Neural progenitor cell (in vitro differentiated cells): ENCODE measurements at places on chromosomes 11 and 22.

- DNase-seq, result no peak
These were observed 336.1 kb upstream of the C11orf87 start for GRCh38 chr11:109085708-109086373.

DNA sequence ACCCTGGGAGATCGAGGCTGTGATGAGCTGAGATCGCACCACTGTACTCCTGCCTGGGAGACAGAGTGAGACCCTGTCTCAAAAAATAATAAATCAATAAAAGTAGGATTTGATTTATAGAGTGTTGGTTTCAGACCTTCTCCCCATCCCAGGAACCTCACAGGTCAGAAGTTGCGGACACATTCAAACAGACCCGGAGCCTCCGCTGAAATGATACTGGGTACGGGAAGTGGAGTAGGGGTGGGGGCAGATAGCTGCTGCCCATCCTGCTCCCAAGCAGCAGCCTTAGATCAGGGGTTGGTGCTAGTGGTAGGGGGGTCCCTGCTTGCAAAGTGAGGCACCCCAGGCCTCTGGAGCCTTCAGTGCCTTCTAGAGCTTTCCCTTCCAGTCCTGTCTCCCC, 7.8 kb downstream of the PRDM11 start:
- DNase-seq, result no peak

DNA sequence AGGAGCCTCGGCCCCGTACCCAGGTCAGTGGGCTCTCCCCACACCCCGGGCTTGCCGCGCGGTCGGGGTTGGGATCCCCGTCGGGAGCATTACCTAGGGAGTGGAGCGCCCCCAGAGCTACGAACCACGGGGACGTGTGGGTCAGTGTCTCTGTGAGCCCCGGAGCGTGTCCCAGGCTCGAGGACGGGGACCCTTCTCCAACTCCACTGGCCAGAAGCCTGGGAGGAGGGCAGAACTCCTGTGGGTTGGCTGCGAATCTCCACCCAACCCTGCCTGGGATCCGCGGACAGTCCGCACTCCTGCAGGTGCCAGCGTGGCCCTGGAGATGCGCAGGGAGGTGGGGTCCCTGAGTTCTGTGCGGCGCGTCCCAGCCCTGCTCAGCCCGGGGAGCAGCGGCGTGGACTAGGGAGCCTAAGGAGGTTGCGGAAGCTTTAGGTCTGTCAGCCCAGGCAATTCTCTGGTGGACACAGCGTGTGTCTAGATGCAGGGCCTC, 346 bp downstream of the PPFIBP2 start:
- peak; percentile 42 for DNase-seq

- DNase-seq, result no peak
These were observed 24.1 kb downstream of the FXYD6 start for GRCh38 chr11:117852309-117852708.

DNA sequence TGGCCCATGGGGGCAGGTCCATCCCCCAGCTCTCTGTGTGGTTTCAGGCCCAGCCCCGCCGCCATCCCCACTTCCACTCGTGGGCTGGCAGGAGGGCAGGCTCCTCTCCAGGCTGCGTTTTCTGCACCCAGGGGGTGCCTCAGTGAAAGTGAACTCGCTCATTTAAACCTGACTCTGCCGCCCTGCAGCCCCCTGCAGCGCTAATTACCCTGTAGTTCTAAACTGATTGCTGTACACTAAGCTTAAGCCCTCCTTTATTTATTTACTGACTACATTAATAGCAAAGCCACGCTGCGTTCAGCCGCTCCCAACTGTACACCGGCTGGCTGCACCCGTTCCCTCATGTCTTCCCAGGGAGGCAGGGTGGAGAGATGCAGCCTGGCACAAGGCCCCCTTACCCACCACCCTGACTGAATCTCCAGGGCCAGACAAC, 36.6 kb upstream of the NNMT start:
- DNase-seq, result no peak

- DNase-seq, result peak; percentile 48
These were observed 186.1 kb downstream of the SOX6 start for GRCh38 chr11:16169956-16170847.

DNA sequence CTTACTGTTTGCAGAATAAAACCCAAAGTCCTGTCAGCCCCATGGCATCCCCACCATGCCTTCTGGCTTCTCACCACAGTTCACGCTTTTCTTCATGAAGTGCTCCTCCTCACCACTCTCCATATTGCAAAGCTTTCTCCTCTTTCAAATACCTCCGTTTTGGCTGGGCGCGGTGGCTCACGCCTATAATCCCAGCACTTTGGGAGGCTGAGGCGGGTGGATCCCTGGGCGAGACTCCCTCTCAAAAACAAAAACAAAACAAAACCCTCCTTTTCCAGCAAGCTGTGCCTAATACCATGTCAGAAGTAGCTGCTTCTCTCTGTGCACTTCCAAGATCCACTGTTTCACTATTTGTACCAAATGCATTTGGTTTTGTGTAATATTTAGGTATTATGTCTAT, 6.7 kb downstream of the BACE1 start:
- DNase-seq, result no peak

DNA sequence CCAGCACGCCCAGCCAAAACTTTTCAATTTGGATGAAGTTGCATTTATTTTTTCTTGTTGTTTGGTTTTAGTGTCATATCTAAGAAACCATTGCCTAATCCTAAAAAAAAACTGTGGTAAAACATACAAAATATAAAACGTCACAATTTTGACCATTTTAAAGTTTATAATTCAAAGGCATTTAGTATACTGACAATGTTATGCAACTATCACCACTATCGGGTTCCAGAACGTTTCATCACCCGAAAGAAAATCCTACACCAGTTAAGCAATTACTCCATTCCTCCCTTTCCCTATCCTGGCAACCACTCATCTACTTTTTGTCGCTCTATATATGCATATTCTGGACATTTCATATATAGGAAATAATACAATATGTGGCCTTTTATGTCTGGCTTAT, 30.5 kb upstream of the PHOX2A start:
- DNase-seq, result no peak

DNA sequence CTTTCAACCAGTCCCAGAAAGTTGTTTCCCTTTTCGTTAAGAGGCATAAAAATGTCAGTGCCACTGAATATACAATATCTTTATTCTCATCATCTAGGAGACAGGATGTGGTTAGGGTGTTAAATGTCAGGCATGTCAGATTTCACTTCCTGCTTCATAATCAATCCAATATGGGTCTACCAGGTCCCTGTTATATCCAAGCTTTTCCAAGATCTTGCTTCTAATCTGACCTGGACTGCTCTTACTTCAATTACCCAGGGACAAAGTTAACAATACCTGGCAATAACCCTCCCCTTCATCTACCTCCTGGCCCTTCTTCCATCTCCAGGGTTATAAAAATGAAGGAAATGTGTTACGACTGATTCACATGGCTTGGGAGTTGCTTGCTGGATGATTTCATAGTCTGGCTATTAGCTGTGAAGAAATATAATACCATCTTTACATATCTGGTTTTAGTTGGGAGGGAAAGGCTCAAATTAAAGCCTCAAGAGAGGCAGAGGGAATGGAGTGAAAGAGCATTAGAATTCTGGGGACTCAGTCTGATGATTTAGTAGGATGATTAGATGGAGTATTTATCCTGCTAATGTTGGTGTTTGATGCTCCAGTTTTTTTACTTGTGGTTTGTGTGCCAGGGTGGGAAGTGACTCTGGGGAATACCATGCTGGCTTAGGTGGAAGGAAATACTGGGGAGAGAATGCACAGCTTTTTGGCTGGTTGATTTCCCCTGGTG, 534.3 kb downstream of the ETS1 start:
- DNase-seq, result no peak

DNA sequence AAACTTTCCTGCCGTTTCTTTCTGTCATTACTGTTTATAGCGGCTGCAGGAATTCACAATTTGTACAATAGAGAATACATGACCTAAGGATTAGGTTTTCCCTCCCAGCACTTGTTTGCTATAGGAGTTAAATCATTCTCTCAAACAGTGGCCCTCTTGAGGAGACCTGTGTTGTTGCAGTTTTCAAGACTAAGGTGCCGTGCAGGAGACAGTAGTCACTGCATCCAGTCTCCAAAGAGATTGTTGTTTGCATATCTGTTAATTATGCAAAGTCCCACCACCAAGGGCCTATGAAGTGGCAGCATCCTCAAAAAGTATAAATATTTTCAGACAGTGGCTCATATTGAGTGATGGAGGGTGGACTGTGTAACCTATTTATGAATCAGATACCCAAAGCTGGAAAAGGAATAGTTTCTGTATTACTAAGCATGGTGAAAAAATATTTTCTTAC, 2.3 kb downstream of the PRSS23 start:
- peak; percentile 77 for DNase-seq

- DNase-seq, result peak; percentile 88
These were observed at the start of gene CECR2 for GRCh38 chr22:17369439-17370025. Gene CECR2, plus strand, starts transcription at chr22:17369460. Its CDS starts 324 bp downstream, at chr22:17369784.

- no peak for DNase-seq
These were observed 62.7 kb downstream of the CD82 start for GRCh38 chr11:44627911-44628729.

DNA sequence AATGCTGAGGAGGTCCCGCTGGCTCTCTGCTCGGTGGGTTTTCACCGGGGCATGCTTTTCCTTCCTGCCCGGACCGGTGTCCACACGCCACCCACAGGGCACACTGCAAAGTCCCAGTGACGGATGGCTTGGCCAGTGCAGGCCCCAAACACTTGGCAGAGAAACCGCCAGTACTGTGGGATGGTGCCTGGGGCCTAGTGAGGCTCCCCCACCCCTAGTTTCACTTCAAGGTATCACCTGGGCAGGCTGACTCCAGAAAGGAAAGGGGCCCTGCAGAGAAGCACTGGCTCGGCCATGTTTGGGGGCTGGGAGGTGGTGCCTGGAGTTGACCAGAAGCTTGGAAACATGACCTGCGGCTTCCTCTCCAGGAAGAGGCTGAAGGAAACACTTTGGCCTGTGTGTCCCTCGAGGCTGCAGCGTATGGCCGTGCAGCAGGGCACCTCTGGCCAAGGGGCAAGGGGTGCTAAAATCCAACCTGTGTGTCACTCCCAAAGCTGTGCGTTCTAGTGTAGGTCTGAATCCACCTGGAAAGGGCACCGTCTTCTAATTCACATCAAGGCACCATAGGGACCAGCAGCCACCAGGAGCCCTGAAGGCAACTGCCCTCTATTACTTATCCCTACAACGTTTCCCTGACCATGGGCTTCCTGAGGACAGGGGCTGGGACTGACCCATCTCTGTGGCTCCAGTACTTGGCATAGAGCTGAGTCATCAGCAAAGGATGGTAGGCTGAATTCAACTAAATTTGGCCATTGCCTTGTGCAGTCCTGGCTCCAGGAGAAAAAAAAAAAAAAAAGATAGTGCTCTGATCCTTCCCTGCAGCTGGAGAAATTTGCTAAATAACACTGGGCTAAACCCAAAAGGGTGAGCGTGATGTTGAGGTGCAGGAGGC, 22.6 kb downstream of the TPBGL start:
- peak; percentile 1 for DNase-seq

DNA sequence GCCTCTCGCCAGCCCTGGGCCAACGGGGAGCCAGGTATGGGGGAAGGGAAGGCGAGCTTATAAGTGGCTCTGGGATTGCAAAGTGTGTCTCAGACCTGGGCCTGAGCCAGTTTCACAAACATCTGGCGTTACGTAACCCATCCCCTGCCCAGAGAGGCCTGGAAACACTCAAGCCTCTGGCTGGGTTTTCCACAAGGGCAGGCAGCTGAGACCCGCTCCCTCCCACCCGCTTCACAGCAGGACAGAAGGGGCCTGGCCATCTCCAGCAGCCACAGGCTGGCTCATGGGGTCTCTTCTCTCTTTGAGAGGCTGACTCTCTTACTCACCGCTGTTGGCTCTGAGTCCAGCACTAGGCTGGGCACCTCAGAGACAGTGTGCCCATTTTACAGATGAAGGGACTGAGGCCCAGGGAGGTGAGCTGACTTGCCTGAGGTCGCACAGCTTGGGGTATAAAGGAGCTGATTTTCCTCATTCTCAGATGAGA, 44.5 kb downstream of the TRIOBP start:
- peak; percentile 27 for DNase-seq

DNA sequence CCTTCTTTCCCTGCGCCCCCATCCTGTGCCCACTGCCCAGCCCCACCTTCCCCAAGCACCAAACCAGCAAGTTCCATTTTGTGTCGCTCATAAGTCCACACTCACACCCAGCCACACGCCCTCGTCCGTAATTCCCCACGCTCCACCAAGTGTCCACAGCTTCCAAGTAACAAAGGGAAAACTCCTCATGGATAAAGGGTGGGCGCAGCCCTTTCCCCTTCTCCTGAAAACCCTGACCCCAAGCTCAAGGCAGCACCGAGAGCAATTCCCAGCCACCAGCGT, 458 bp downstream of the FXYD6 start:
- no peak for DNase-seq

GRCh38 chr11:2671748-2672147, 28.0 kb downstream of the KCNQ1OT1 start:
- DNase-seq, result no peak

DNA sequence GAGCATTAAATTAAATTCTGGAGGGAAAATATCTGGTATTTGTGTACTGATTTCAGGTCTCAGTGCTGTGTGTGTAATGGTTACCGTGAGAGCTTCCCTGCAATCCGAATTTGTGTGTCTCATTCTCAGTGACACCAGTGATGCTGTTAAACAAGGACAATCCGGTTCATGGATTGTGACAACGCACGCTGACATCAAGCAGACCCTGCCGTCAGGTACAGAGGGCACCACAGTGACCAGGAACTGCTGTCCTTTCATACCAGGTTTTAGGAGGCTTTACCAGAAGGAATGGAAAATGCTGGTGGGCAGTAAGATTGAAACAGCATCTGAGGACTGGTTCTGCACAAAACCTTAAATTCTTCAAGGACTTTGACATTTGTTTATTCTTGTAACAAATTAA, 30.5 kb upstream of the PLET1 start:
- DNase-seq, result no peak

- no peak for DNase-seq
These were observed 39.0 kb downstream of the GLB1L2 start for GRCh38 chr11:134370526-134371435.

DNA sequence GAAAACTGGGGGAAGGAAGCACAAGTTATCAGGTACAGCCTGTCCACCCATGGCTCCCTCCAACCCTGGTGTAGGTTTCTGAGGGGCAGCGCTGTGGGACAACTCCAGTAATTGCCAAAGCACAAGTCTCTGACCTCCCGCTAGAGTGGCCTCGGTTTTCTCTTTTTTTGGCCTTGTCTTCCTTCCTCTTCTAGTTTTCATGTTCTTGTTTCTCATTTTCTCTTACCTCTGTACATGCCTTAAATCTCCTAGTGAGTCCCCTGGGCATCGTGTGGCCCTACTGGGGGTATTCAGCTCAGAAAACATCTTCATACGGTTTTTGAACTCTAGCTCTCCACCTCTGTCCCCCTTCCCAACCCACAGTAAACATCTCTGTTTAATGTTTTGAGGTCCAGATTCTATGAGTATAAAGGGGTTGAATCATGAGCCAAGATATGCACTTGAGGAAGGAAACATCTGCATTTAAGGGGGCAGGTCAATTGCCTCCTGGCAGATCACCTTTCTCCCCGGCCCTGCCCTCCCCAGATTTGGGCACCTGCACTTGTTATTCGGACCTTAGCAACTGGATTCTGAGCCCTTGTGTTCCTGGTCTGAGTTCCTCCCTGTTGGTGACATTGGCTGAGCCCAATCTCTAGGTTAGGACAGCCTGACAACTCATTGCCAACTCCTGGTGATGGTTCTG, 8.4 kb upstream of the LMO2 start:
- no peak for DNase-seq
